ENCODE measurements at places on chromosomes 3 and 15.

GRCh38 chr3:142065344-142065743 lies 84.0 kb downstream of the TFDP2 start:
- no peak for DNase-seq

- DNase-seq: no peak
Observed at GRCh38 chr3:160698599-160699195, 21.7 kb downstream of the ARL14 start.

DNA sequence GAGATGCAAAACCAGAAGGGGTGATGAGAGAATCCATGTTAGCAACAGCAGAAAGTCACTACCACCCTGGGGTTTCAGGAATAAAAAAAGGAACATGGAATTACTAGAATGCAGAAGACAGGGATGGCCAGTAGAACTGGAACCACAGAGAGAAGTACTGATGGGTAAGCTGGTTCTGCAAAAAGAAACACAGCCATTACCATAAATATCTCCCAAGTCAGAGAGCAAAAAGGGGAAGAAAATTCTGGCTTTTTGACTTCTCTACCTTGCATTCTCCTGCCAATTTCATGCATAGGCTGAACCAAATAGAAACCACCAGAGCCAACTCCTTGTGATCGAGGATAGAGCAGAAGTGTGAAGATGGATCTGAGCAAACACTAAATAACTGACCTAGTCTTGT lies 550.4 kb upstream of the NAALADL2 start:
- no peak for DNase-seq

- DNase-seq: no peak
Observed at GRCh38 chr3:152615681-152616080, 219.2 kb upstream of the P2RY1 start.

- DNase-seq: no peak
Observed at GRCh38 chr15:78797951-78798350, 13.3 kb downstream of the ADAMTS7 start.

GRCh38 chr3:39090922-39091321 lies 16.5 kb downstream of the GORASP1 start:
- DNase-seq: no peak

DNA sequence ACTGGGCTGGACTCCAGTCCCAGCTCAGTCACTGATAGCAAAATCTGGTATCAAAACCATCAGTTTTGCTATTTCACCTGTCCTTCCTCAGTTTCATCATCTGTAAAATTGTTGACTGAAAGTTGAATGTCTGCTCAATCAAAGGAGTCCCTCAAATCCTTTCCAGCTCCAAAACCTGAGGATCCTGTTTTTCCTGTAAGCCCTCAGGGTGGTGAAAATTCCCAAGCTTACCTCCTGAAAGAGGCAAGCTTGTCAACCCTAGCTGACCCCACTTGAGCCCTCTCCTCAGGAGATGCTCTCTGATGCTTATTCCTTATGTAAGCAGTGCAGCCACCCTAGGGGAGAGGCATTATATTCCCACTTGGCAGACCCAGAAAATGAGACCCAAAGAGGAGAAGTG lies 82.6 kb downstream of the HMG20A start:
- no peak for DNase-seq

GRCh38 chr15:98438326-98438725 lies 210.0 kb upstream of the IGF1R start:
- DNase-seq: no peak

- DNase-seq: no peak
Observed at GRCh38 chr3:163708428-163708827, 1369.9 kb downstream of the SI start.

- no peak for DNase-seq
Observed at GRCh38 chr3:149473357-149474249, 894 bp upstream of the TM4SF4 start.
